ENCODE measurements at places on chromosomes 7 and 10. TPM values are rescaled to one million over a fixed set of nuclear protein-coding genes. Genes with fewer than 3 reads are reported as not detected.

- no peak for ATAC-seq
These were observed 34.7 kb downstream of the UBE2D4 start for GRCh38 chr7:43960933-43961332.

- peak; percentile 8 for ATAC-seq
These were observed 74.1 kb downstream of the ADD3 start for GRCh38 chr10:110081911-110082310.

GRCh38 chr7:47357361-47357760 lies 224.6 kb downstream of the TNS3 start:
- ATAC-seq: no peak

DNA sequence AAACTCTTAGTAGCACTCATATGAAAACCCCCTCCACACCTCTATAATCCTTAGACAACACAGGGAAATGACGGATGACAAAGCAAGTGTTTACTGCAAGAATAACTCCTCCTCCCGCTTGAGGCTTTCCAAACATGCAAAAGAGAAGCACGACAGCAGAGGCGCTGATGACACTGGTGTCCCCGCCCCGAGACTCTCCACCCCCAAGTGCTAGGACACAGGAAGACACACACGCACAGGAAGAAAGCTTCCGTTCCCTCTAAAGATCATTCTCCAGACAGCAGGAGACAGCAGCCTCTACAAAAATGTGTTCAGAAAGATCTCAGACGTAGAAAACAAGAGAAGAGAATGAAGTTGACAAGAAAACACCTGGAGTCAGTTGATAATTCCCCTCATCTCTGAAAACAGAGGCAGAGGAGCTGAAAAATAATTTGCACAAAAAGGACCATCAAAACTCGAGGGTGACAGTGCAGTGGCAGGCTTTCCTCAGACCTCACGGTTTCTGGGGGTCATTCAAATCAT lies 90.2 kb downstream of the DLG5 start:
- peak; percentile 77 for ATAC-seq

DNA sequence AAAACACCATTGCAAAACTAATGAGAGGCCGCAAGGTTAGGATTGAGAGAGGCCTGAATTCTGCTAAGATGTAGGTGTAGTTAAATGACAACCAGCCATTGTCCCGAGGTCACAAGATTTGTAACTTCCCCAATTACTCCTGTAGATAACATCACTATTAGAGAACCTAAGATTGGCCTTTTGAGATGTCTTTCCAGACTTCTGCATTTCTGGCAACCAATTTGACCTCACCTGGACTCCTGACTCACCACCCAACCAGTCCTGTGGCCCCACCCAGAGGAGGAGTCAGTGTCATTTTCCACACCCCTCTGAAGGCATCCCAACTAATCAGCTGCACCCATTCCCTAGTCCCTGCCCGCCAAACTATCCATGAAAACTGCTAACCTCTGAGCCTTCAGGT lies 115.7 kb downstream of the PRKAG2 start:
- no peak for ATAC-seq

The CUBN gene
- 0.45 TPM for total RNA-seq

- ATAC-seq: no peak
These were observed 51.0 kb upstream of the INPP5A start for GRCh38 chr10:132486539-132487121.

DNA sequence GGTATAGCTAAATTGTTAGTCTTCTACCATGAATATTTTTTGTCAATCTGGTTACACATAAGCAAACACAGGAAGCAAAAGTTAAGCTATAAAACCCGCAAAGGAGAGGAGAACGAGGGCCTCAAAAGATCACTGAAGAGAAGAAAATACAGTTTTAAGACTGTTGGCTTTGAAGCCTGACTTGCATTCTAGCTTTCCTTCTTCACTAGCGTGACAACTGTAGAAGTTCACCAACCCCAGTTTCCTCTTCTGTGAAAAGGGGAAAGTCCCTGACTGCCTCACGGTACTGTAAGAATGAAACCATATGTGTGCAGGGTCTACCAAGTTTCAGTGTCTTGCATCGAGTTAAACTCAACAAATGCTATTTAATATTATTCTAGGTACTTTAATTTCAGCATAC lies 7.5 kb upstream of the LRRN3 start:
- ATAC-seq: peak; percentile 90

DNA sequence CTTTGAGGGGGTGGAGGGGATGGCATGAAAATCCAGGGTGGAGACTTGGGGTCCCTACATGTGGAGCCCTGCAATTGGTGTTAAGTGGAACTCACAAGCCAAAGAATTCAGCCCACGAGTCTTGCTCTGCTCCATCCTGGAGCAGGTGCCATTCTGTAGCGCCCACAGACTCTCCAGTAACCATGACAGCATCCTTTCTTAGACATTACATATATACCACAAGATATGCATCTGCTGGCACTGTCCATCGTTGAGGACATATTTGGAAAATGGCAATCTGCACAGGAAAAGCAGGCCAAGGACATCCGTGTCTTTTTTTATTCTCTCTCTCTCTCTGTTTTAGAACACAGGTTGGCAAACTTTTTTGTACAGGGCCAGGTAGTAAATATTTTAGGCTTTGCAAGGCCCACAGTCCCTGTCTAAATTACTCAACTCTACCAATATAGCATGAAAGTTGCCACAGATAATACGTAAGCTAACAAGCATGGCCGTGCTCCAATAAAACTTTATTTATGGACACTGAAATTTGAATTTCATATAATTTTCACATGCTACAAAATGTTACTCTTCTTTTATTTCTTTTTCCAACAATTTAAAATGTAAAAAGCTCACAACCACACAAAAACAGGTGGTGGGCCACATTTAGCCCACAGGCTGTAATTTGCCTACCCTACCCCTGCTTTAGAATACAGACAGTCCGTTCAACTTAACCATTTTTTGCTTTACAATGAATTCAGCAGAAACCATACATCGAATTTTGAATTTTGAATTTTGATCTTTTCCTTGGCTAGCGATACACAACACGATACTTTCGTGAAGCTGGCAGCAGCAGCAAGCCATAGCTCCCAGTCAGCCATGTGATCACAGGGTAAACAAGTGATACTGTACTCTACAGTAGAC lies 141.4 kb upstream of the STK17A start:
- no peak for ATAC-seq

DNA sequence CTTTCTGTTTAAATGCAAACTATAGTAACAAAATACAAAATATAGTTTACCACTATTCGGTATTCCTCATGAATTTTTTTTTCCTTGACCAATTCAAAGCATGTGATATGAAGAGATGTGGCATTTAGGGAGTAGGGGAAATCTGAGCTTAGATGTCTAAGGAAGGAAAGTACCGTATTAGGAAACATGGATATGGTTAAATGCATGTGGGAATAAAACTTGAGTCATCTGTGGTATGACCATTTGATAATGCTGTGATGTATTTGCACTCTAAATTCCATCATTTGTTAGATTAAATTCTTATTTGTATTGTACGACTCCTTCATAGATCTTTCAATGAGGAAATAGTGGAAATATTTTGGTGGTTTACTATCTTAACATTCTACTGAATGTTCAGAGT lies 19.7 kb downstream of the AHR start:
- no peak for ATAC-seq

- no peak for ATAC-seq
These were observed 65.1 kb upstream of the PHF14 start for GRCh38 chr7:10908600-10908999.

DNA sequence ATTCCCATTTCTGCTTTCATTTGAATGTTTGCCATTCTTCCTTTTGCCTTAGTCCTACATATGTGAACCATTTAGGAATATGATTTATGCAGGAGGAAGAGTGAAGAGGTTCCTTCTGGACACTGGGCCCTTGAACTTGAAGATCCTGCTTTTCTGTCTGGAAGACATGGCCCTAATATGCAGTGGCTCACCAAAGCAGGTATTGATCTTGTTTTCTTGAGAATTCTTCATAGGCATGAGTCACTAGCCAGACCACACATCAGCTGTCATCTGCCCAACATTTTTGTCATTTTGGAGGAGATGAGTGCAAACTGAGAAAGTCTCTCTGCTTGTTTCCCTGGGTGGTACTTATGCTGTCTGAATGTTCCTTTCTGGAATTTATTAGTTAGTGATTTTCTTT lies 382.6 kb downstream of the LRMDA start:
- ATAC-seq: peak; percentile 44

DNA sequence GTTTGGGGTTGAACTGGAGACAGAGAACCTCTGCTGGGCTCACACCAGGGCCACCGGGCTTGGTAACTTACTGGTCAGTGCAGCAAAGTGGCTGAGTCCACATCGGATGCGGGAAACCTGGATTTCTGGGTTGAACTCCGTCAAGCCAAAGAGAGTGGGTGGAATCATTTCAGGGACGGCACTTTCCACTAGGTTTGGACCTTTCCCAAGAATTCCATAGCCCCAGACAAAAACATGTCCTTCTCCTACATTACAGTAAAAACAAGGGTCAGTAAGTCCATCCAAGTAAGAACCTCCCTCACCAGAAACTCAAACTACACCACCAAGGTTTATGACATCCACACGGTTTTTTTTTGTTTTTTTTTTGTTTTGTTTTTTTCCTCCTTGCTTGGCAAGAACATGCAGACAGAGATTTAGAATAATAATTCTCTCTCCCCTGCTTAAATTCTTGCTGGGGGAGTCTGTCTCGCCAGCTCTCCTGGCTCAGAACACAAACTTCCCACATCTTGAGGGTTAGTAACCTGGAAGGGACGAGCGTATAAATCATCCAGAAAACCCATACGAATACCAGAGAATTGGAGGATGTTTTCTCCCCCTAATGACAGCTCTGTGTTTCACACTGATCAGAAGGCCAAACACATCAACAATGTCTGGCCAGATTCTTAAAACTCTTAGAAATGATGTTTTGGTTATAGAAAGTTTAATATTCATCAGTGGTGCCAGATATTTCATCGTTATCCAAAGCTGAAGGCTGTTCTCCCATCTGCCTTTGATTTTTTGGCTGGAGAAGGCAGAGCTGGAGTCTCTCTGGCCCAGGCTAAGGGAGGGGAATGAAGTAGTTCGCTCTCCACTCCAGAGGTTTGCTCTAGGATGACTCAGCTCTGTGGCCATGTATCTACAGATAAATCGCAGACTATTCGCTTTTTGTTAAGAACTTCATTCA lies 17.5 kb downstream of the RCC1L start:
- no peak for ATAC-seq

GRCh38 chr10:17880601-17881000 lies 71.1 kb upstream of the SLC39A12 start:
- ATAC-seq: no peak

- ATAC-seq: no peak
These were observed 526.9 kb upstream of the VSTM2A start for GRCh38 chr7:54015251-54015650.

- no peak for ATAC-seq
These were observed 54.3 kb downstream of the DLD start for GRCh38 chr7:107945332-107945731.

GRCh38 chr10:123883673-123884320 lies 7.8 kb downstream of the CPXM2 start:
- ATAC-seq: no peak

DNA sequence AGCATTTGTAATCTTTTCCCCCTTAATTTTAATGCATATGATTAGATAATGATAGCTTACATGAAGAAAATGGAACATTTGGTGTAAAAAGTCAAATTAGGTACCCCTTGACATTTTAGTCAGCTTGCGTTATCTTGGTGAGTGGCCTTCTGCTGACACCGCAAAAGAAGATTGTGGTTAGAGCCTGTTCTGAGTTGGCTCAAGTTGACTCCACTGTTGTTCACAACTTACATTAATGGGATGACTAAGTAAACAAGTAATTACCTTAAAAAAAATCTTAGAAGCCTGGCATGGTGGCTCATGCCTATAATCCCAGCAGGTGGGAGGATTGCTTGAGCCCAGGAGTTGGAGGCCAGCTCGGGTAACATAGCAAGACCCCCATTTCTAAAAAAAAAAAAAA lies 24.2 kb downstream of the TRRAP start:
- no peak for ATAC-seq

DNA sequence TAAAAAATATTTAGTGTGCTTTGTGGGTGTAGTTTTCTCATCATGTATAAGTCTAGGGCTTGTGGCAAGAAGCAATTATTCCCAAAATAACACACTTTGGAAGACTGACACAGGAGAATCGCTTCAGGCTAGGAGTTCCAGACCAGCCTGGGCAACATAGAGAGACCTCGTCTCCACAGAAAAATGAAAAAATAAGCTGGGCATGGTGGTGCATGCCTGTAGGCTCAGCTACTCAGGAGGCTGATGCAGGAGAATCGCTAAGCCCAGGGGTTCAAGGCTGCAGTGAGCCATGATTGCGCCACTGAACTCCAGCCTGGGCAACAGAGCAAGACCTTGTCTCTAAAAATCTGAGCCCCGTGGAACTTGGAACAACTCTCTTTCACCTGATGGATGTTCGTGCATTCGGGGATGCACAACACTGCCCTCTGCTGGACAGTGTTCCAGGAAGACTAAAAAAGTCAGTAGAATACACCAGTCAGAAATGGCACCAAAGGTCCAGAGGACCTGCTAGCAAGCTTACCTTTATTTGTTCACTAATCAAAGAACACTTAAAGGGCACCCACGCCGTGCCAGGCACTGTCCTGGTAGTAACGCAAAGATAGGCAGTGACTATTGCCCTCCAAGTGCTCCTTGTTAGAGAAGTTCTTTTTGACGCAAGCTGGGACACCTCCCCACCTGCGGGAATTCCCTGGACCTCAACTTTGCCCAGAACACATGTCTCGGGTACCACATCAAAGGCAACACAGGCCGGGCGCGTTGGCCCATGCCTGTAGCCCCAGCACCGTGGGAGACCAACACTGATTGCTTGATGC lies 81.9 kb upstream of the CALN1 start:
- no peak for ATAC-seq

DNA sequence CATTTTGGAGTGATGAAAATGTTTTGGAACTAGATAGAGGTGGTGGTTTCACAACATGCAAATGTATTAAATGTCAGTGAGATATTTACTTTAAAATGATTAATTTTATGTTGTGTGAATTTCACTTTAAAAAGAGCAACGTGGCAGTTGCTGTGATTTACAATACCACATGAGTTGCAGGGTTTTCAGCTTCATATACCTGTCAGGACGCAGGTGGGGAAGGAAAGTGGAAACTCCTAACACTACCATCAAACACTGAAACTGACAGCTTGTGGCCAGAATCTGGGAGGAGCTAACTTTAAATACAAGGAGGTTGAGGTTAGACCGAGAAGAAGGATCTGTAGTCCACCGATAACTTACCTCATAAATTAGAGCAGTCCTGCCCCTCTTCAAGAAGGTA lies 168.9 kb upstream of the TMEM72 start:
- no peak for ATAC-seq

DNA sequence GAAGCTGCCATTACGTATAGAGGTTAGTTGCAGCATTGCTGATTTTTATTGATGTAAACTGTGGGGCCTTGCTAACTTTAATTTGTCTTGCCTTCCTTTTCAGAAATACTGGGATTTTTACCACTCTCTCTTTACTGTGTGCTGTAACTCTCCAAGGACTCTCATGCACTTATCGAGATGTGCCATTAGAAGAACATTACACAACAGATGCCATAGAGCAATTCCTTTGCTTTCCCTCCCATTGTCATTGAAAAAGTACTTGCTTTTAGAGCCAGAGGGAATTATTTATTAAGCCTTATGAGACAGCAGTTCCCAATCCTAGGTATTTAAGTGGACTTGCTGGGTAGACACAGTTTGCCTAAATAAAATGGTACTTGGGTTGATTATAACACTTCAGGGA lies 51.7 kb downstream of the ASB4 start:
- ATAC-seq: no peak
